T-helper 22 cell (primary cell): ENCODE measurements at places on chromosomes 2 and 18.

DNA sequence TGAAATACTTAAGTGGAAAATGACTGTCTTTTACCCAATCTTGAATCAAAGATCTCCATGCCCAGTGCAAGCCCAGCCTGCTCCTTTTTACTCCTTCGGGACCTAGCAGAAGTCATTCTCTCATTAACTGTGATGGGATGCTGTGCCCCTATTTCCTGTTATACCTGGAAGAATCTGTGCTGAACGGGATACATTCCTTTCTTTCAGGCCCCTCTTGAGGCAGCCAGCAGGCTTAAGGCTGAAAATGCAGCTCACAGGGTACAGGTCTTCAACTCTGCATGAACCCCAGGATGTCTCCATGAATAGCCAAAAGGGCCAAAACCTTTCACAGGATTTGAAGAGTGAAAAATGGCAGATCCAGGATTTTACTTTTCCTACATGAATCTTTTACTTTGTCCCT, 784.8 kb upstream of the KLHL29 start:
- no peak for DNase-seq

DNA sequence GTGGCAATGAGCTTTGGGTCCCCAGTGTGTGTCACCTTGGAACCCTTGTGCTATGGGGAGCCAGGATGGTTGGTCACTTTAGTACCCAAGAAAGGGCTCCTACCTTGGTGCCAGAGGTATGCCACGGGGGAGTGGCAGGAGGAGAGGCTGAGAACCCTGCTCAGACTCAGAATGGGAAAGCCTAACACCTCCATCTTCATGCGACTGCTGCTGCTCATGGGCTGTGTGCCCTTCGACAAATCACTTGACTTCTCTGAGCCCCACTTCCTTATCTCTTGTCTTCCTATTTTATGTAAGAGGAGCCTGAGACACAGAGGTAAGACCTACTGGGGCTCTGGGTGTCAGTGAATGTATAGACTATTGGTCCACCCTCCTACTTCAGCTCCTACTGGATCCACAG, 25.1 kb downstream of the EHD3 start:
- no peak for DNase-seq

GRCh38 chr2:25354116-25354515, 12.4 kb upstream of the DNMT3A start:
- no peak for DNase-seq

GRCh38 chr2:178723786-178724346, 83.4 kb downstream of the TTN start:
- no peak for DNase-seq

- DNase-seq: no peak
Measured at GRCh38 chr18:30440351-30440750, 602.2 kb downstream of the DSC3 start.

DNA sequence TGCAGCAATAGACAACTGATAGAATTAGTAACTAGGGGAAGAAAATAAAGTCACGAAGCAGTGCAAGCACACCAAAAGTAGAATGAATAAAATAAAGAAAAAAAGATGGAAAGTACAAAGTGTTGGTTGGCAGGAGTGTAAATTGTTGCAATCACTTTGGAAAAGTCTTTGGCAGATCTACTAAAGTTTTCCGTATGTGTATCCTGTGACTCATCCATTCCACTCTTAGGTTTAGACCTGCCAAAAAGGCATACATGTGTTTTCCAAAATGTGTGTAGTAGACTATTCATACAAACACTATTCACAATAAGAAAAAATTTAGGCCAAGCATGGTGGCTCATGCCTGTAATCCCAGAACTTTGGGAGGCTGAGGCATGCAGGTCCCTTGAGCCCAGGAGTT, 282.1 kb upstream of the FSIP2 start:
- no peak for DNase-seq

- DNase-seq: no peak
Measured at GRCh38 chr2:161471631-161472030, 55.5 kb downstream of the TBR1 start.

DNA sequence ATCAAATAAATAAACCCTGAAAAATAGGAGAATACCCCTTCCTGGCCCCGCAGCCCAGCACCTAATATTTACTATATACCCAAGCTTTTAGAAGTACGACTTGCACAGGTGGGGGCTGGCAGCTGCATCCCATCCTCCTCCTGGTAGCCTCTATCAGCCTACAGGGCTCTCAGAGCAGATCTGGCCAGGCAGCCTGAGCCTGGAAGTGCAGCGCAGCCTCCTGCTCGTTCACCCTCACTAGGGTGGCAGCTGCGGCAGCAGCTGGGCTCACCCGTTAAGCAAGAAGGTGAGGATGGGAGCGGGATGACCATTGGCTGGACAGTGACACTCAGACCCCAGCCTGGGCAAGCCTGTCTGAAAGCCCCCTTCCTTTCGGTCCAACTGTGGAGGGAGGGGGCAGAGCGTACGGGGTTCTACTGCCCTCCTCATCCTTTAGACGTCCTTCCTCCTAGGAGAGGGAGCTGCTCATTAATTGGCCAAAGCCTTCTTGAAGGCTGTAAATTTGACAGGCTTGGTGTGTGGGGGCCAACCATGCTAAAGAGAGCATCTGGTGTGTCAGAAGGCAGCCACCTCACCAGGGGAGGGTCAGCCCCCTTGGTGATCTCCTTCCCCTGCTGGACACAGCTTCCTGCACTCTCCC, 23.3 kb downstream of the MPHOSPH10 start:
- no peak for DNase-seq

DNA sequence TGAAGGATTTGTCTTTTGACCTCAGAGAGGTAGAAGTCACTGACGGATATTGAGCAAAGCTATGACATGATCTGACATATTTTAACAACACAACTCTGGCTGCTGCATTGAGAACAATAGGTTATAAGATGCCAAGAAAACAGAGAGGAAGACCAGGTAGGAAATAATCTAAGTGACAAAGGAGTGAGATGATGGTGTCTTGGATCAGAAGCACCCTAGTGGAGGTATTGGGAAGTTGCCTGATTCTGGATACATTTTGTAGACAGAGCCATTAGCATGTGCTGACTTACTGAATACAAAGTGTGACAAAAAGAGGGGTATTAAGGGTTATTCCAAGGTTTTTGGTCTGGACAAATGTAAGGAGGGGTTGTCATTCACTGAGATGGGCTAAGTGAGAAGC, 1438.1 kb downstream of the DPP10 start:
- no peak for DNase-seq

DNA sequence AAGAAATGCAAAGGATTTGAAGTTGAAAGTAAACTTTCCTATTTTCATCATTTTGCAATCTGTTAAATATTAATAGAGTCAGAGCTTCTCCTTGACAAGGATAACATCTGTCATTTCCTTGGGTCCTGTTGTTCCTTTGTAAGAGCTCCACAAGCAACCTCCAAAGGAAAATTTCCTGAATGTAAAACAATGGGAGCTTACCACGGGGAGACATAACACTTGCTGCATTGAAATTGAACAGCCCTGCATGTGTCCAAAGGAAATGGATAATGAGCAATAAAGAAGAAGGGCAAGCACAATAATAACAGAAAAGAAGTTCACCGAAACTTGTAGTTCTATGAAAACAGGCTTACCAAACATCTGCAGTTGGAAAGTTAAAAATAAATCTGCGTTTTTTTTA, 42.0 kb upstream of the SCG2 start:
- no peak for DNase-seq

- DNase-seq: no peak
Measured at GRCh38 chr2:10234409-10235094, 68.2 kb upstream of the HPCAL1 start.

DNA sequence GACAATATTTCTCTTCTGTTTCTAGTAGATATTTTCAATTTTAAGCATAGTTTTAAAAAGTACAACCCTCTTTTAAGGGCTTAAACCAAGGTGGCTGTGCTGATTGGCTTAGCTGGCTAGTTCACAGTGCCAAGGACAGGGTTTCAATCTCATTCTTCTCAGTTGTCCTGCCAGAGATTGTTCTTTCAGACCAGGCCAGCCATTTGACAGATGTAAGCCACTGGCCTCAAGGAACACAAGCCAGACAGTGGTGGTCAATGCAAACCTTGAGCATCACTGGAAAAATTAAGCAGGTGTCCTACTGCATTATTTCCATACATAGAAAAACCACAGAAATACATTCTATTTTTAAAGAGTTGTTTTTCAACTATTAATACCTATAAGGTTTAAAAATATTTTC, 5.9 kb downstream of the RNF103 start:
- DNase-seq: no peak

- no peak for DNase-seq
Measured at GRCh38 chr2:74048147-74048546, 63.4 kb downstream of the TET3 start.

- no peak for DNase-seq
Measured at GRCh38 chr2:68548396-68548795, 81.0 kb downstream of the APLF start.

GRCh38 chr2:88307817-88308216, 137.7 kb downstream of the THNSL2 start:
- DNase-seq: no peak

- DNase-seq: no peak
Measured at GRCh38 chr2:21372654-21373053, 248.9 kb downstream of the TDRD15 start.

DNA sequence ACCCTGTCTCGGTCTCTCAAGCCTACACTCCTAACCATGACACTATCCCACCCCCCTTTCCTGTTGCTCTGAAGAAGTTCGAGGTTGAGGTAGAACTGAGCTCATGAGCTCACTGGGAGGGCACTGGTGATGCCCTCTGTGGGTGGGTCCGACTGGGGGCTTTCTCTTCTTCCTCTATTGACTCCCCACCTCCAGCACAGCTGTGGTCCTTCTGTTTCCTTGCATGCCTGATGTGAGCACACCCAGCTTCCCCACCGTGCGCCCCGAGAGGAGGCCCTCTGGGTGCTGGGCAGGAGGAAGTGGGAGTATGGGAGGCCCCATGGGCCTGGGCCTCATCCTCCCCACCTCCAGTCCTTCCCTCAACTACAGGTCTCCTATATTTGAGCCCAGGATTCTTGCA, 20.9 kb downstream of the SPEG start:
- no peak for DNase-seq
